ENCODE measurements at places on chromosomes 16 and 17.

- no peak for DNase-seq
Observed at GRCh38 chr16:60107437-60107836, 1373.3 kb upstream of the GOT2 start.

DNA sequence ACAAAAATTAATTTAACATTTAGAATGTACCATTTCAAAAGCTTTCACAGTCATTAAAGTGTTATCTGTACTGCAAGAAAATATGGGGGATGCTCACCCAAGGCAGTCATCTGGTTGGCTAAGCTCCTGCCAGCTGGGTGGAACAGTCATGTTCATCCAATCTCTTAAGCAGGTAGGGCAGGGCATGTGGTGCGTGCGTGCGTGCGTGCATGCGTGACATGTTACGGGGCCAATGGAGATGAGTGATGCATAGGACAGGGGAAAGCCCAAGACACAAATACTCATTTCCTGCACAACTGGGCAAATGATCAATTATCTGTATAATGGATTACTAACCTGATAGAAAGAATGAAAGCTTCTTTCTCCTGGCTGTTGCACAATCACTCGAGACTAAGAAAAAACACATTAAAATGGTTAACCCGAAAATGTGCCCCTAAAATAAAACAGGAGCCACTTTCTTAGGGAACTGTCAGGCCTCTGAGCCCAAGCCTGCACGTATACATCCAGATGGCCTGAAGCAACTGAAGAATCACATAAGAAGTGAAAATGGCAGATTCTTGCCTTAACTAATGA is 104.4 kb downstream of the MYO1D start:
- no peak for DNase-seq

DNA sequence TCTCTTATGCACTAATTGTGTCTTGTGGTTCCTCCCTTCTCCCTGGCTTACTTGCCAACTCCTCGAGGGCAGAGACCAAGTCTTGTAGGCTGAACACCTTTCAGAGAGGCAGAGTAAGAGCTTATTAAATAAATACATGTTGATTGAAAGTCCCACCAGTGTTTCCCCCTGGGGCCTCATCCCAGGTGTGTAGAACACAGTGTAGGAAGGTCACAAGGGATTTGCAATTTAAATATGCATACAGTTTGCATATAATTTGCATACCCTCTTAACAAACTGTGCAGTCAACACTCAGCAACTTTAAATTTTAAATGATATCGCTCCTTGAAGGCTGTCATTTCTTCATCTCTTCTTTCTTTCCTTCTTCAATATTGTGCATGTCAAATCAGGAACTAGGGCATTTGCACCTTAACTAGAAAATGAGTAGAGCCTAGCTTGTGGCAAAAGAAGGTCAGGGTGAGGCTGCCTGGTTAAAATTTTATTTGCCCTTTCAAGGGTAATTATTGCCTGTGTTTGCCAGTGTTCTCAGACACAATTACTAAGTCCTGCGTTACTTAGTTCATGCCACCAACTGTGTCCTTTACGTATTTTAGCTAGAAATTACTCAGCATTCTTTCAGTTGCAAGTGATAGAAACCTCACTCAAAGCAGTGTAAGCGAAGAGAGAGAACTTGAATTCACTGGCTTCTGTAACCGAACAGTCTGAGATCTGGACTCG is 465.7 kb downstream of the HAPSTR1 start:
- no peak for DNase-seq

DNA sequence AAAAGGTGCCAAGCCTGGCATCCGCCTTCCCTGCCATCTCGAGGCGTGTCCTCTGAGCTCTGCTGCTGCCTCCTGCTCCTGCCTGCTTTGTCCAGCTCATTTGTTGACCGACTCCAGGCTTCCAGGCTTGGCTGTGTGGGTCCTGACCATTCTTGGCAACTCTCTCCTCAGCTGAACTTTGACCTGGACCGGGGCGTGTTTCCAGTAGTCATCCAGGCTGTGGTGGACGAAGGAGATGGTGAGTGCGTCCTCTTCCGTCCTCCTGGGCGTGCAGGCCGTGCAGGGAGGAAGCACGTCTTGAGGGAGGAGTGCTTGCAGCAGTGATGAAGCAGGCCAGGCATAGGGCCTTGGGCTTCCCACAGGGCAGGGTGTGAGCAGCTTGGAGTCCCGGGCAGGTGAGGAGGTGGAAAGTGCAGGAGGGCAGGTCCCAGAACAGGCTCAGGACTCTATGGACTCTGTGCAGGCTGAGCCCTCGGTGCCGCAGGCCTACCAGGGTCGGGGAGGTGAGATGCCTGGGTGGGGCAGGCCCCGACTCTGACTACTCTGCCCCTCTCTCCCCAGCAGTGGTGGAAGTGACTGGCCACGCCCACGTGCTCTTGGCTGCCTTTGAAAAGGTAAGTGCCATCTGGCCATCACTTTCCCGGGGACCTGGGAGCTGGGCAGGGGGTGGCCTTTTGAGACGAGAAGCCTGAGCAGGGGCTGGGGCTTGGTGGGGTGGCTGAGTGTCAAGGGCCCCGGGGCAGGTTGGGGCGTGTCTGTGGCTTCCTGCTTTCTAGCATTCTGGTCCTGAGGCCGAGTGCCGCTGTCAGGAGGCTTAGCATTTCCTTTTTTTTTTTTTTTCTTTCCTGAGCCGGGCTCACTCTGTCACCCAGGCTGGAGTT is 28.6 kb upstream of the NUDT16L1 start:
- no peak for DNase-seq

DNA sequence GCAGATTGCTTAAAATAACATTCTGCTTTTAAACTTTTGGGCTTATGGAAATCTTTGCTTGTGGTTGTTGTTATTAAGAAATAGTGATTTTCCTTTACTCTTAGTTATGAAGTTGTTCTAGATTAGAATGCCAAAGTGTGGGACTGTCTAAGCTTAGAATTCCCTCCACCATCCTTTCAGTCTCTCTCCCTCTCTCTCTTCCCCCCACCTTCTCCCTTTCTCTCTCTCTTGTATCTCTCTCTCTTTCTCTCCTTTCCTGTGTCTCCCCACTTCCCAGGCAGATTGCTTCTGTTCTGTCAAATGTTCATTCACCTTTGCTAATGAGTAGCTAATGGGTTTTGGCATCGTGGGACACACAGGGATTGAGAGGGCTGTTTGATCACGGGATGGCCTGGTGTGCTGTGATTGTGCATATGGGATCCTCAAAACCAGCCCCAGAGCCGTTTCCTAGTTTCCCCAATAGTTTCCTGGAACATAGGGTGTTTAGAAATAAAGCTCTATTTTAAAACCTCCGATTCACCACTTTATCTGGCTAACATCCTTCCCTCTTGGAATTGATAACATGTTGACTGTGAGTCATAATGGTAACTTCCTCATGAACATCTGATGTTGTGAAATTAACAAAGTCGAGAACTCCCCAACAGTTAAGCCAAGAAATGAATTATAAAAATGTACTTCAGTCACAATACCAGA is 502.6 kb downstream of the TMEM114 start:
- no peak for DNase-seq

DNA sequence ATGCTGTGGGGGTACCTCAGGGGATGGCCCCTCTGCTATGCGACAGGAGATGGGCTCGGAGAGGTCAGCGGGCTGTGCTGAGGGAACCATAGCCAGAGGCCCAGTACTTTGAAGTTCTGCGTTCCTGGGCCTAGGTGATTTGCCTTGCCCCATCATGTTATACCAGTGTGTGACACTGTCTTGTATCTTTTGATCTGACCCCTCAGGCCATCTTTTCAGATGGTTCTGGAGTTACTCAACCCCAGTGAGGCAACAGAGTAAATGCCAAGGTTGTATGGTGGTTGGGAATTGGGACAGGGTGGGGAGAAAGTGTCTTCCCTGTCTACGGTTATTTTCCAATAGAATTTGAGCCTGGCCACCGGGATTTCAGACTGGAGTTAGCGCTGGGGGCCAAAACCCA is 8.5 kb downstream of the MSI2 start:
- no peak for DNase-seq

DNA sequence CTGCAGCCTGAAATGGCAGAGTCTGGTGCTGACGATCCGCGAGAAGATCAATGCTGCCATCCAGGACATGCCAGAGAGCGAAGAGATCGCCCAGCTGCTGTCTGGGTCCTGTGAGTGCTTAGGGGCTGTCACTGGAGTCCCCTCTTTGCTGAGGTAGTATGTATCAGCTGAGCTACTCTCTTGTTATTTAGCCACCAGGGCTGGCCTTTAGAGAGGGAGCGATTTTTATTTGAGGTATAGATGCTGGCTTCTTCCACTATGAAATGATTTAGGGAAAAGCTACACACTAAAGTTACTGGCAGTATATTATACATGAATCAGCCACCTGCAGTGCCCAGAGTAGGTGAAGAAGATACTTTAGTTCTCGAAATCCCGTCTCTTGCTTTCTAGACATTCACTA is 2.6 kb downstream of the CDK5RAP3 start:
- no peak for DNase-seq

DNA sequence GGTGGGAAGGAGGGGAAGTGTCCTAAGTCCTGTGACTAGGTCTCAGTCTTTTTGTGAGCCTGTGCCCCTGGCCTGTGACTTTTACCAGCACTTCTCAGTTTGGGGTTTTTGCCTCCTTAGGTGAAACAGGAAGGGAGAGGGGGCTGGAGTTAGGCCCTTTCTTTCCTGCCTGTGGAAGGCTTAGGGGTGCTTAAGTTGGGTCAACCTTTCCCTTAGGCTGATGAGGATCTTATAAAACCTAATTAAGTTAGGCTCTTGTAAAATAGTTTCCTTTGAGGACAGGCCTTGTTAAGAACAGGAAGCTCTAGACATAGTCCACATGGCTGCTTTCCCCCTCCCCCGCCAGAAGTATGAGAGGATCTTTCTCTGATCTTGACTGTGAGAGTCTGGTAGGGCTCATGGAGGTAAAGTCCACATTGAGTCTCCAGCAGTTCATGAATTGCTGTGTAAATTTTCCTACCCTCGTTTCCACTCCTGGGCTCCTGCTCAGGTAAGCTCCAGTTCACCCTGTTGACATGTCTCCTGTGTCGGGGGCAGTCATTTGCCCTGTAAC is 17.0 kb upstream of the DNASE1 start:
- peak; percentile 34 for DNase-seq

DNA sequence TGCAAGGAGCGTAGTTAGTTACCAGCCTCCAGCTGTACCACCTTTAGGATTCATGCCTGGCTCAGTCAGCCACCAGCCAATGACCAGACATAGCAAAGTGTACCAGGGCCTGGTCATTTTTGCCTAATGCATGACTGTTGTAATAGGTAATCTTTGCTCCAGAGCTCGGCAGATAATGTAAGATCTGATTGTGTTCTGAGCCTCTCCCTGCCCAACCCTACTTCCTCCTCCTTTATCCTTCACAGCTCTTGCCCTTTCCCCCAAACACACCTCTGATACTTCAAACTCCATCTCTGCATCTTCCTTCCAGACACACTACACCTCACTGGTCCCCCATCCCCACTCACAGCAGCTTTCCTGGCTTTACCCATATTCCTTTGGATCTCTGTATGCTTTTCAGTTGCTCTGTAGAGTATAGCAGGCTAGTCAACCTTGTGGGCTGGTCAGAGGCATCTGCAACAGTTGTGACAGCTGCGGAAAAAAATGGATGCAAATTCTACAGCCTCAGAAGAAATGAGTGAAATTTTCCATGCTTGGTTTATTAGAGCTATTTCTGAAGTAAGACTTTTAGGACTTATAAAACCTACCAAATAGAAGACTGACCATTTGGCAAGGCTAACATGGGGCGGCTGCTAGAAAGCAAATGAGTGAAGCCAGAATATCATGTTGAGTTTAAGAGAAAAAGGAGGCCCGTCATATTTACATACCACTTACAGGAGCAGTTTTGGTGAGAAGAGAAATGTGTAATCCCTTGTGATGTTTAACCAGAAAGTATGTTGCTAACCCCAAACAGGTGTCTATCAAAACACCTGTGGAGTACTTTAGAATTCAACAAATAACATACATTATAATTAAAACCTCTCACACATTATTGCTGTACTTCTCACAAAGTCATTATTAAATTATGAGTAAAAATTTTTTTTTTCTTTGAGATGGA is 19.9 kb upstream of the C16orf87 start:
- DNase-seq, result no peak

GRCh38 chr16:6957681-6958080 is 375.0 kb upstream of the RBFOX1 start:
- DNase-seq, result no peak

DNA sequence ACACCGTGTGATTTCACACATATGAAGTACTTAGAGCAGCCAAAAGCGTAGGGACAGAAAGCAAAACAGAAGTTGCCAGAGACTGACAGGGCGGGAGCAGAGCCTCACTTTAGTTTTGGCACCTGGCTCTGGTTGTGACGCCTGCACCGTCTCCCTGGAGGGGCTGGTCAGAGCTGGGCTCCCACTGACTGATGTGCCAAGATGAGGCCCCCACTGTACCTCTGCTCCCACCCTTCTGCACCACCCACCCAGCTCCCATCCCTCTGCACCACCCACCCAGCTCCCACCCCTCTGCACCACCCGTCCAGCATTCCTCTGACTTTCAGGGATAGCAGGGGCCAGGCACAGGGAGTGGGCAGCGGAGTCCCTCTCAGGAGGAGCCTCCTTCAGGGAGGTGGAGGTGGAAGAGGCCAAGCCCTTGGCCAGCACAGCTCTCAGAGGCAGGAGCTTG is 3.2 kb upstream of the PRSS21 start:
- peak; percentile 37 for DNase-seq

DNA sequence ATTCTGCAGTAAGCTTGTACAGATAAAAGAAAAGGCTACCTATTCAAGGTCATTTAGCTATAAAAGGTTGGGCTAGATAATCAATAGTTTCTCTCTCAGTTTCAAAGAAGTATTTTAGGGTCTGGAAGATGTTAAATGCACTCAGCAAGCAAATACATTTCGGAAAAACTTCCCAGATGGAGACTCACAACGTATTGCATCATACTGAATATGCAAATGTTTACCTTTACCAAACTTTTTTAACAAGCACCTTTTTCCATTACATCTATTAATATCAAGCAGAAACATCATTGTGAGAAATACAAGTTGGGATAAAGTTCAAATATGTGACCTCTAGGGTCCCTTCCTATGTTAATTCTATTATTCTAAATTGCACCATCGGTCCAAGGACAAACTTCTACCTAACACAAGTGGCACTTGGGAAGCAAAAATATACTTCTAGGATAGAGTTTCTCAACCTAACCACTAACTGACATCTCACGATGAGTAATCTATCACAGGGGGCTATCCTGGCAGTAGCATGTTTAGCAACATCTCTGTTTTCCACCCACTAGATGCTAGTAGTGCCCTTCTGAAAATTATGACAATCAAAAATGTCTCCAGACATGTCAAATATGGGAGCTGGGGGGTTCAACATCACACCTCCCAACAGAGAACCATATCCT is 14.5 kb downstream of the KANSL1 start:
- DNase-seq, result no peak

DNA sequence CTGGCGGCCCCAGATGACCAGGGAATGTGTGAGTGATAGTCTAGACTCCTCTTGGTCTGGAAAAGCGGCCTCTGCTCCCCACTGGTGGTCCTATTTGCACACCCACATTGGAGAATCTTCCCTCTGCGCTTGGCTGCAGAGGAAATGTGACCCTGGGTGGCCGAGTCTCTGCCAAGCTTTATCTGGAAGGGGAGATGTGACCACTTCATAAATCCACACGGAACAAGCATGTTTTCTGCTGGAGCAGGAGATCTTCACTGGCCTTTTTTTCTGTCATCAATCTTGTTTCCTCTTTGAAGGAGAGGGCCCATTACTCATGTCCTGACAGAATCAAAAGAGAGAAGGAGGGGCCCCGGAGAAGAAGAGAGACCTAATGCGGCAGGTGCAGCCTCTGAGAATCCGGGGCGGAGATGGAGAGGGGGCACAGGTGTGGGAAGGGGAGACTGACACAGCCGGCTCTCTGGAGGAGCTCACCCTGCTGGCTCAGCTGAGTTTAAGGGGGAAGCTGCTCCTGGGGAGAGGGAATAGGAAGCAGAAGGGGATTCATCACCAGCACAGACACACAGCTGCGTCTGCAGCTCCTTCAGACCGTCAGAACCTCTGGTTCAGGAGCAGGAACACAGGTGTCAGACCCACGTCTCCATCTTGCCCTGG is 116.3 kb downstream of the SOX9 start:
- DNase-seq, result peak; percentile 29

GRCh38 chr16:12456355-12456754 is 347.3 kb downstream of the CPPED1 start:
- DNase-seq, result no peak
